NCI-H446 (cell line): ENCODE measurements at places on chromosomes 2 and 18.
A peak's percentile ranks its signal among the peaks of the same experiment; 100 is the strongest.

DNA sequence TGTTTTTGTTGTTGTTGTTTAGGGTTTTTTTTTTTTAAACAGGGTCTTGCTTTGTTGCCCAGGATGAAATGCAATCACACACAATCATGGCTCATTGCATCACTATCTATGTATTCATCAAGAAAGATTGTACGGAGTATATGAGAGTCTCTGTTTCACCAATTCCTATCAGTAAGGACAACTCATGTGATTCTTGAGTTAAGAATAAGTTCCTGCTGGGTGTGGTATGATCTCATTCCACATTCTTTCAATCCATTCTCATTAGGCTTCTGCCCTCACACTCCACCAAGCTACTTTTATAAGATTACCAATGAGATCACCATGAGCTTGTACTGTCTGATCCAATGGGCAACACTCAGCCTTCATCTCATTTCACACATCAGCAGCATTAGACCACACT lies 9.1 kb upstream of the AP1S3 start:
- DNase-seq = no peak

GRCh38 chr2:240135706-240136012 lies 446 bp downstream of the COPS9 start:
- DNase-seq = no peak

DNA sequence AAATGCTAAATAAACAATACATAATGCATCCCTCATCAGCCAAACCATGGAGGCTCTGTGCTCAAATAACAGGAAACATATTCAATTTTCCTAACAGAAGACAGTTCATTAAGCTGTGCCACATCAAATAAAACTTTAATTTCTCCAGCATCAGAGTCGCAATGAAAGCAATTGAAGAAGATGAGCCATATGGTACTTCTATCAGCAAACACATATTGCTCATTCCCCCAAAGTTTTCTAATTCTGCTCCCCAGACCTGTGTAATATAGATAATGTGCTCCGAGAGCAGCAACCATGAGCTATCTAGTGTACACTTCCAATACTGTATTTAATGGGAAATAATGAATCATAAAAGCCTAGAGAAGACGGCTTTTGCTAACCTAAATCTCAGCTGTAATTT lies 263.2 kb downstream of the MEIS1 start:
- no peak for DNase-seq

DNA sequence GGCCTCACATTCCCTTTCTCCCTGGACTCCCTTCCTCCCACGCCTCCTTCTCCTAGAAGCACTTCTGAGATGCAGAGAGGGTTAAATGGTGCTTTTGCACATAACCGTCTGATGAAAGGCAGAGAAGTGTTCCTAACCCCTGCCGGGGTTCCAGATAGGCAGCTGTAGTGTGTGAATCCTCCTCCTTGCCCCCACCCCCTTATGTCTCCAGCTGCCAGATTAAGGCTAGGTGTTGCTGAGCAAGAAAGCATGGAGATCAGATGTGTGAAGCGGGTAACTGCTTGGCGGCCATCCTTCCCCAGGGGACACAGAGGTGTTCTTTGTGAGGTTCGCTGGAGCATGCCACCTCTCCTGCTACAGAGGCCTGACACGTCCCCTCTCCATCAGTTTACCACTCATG lies 88.3 kb downstream of the NRP2 start:
- no peak for DNase-seq

- DNase-seq = no peak
These were observed 24.5 kb upstream of the TANC1 start for GRCh38 chr2:158943973-158944372.

GRCh38 chr2:68158134-68158447 lies 403 bp downstream of the PNO1 start:
- peak; percentile 32 for DNase-seq

DNA sequence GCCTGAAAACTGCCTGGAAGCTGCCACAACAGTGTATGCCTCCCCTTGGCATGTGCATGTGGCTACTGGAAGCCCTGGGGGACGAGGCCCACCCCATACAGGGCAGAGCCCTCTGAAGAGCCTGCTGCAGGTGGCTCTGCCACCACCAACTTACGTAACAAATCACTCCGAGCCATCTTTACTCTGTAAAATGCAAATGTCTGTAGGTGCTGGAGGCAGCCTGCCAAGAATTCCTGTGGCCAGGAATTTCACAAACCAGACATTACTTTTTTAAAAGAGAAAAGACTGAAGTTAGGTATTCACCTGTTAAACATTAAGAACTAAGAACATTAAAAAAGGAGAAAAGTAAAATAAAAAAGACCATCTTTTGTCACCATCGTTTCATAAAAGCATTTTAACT lies 106.3 kb downstream of the GPR39 start:
- no peak for DNase-seq

- no peak for DNase-seq
These were observed 14.0 kb downstream of the FER1L5 start for GRCh38 chr2:96656540-96656939.

DNA sequence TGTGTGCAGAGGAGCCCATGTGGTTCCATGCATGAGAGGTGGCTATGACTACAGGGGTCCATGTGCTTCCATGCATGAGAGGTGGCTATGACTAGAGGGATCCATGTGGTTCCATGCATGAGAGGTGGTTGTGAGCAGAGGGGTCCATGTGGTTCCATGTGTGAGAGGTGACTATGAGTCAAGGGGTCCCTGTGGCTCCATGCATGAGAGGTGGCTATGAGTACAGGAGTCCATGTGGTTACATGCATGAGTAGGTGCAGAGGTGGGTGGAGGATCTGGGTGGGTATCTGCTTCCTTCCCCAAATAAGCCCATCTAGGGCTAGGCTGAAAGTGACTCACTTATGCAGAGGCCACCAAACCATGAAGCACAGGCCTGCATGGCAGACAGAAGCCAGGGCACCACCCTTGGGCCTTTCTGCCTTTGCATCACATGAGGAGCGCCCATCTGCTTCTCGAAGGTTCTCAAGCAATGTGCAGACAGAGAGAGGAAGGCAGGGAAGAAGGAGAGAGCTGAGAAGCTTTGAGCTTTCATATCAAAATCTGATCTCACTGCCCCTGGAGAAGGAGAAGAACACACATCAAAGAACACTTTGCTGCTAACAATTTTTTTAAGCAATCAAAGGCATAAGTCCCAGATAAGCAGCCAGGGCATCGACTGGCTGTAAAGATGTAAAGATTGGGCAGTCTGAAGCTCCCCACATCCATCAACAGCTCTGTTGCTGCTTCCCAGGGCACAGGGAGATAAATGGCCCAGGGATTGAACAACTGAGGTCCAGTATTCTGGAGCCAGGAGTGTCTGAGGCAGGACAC lies 137.6 kb downstream of the TNS1 start:
- no peak for DNase-seq

- DNase-seq = no peak
These were observed 117.3 kb downstream of the FEZ2 start for GRCh38 chr2:36480636-36481035.

- no peak for DNase-seq
These were observed 80.1 kb downstream of the GALNT1 start for GRCh38 chr18:35661483-35662146.

GRCh38 chr2:98219152-98219551 lies 127.1 kb upstream of the CNGA3 start:
- no peak for DNase-seq

DNA sequence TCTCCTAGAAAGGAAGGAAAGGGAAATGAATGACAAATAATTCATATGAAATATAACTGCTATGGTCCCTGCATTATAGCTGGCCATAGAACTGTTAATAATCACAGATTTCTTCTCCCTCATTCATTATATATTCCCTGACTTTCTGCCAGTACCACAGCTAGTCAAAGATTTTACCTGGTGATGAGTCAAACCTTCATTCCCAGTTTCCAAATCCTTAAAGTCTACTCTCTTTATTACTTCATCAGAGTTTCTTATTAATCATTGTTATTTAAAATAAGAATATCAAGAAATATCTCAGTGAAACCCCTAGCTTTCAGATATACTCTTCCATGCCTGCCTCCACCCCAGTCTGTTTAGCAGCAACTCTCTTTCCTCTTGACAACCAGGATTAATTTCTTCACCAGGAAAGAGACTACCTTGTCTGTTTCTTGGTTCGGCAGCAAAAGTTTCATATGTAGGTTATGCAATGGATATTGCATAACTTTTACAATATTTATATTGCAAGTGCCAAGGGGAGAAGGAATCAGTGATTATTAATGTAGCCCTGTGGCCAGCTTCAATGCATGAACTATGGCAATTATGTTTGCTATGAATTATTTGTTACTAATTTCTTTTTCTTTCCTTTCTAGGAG lies 533.8 kb downstream of the FBXO15 start:
- no peak for DNase-seq

DNA sequence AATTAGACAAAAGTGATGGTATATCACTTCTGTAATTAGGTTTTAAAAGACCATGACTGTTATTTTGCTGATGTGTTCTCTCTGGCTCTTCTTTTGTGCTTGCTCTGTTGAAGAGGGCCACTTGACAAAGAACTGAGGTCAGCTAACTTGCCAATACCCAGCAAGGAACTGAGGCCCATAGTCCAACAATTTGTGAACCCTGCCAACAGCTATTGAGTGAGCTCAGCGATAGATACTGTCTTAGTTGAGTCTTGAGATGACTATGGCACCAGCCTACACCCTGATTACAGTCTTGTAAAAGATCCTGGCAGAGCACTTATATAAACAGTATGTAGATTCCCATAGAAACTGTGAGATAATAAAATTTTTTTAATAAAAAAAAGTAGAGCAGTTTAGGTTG lies 103.0 kb downstream of the BMPR2 start:
- no peak for DNase-seq

DNA sequence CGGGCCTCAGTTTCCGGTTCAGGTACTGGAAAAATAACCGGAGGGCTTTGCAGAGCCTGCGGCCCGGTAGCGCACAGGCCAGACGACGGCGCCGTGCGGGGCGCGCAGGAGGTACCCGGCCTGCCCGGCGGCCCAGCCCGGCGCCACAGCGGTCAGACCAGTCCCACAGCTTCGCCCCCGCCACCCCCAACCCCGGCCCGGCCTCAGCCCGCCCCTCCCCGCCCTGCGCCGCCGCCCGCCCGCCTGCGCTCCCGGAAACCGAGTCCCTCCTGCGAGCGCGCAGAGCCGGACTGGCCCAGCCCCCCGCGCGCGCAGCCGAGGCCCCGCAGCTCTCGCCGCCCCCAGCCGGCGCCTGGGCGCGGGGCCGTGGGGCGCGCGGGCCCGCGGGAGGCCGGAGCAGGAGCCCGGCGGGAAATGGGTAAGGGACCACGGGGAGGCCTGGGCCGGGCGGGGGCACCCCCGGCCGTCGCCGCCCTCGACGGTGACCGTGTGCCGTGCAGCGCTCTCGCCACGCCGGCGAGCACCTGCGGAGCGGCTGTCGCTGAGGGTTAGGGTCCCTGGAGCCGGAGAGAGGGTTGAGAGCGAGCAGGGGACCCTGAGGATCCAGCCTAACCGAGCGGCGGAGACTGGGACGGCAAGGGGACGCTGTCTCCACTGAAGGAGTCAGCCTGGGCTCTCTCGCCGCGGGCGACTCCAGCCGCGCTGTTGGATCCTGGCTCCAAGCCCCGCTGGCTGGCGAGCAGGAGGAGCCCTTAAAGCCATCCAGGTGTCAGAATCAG lies 16.5 kb upstream of the PSD4 start:
- no peak for DNase-seq

DNA sequence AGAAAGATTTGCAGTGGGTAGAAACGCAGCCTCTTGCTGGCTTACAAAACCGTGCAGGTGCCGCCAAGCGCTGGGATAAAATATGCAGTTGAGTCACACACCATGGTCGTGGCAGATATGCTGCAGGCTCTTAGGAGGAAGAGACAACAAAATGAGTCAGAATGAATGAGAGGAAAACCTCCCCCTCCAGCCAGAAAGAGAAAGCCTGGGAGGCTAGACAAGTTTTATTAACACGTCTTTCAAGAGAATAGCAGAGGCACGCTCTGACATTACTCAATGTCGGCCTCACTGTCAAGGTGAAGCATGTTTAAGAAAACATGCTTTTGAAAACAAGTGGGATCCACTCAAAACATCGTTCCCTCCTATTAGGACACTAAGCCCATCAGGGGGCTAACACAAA lies 37.1 kb upstream of the ZCCHC2 start:
- no peak for DNase-seq

GRCh38 chr18:70216788-70217187 lies 11.3 kb upstream of the RTTN start:
- DNase-seq = no peak

DNA sequence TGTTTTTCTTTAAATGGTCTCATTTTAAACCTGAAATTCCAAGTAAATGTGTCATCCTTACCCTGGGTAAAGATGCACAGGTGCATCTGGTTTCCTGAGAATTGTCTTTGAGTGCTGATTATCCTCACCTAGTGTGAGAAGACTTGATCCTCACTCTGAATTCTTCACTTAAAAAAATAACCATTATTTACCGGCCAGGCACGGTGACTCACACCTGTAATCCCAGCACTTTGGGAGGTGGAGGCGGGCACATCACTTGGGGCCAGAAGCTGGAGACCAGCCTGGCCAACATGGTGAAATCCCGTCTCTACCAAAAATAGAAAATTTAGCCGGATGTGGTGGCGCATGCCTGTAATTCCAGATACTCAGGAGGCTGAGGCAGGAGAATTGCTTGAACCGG lies 9.9 kb upstream of the WNT6 start:
- no peak for DNase-seq

GRCh38 chr18:73006331-73006730 lies 138.5 kb upstream of the NETO1 start:
- no peak for DNase-seq

DNA sequence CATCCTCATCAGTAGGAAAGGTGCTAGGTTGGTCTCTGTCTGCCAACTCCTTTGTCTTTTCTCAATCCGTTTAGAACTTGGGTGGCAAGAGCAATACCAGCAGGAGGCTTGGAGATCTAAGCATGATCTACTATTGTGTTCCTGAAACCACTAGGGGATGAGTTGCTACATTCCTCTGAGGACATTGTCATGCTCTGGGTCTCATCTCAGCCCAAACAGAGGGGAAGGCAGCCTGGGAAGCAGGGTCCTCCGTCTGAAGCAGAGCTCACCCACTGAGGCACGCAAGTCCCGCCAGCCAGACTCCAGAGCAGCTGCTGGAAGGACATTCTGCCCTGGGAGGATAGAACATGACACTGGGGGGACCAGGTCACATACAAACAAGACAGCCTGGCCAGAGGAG lies 162.9 kb downstream of the MTCL1 start:
- no peak for DNase-seq

GRCh38 chr18:76897257-76897656 lies 74.9 kb downstream of the ZNF236 start:
- no peak for DNase-seq

DNA sequence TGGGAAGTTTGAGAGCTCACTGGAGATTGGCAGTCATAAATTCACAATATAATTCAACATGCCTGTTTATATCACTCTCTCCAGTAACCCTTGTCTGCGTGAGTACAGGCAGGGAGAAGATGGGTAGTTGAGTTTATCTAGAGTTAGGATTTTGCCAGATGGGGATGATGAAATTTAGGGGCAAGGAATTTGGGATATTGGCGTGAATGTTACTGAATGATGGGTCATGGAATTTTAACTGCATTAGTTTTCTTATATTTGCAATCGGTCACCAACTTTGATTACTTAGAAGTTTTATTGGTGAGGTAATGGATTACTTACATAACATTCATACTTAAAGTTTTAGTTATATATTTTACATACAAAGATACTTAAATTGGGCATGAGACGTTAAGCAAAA lies 35.1 kb downstream of the SANBR start:
- DNase-seq = no peak

- no peak for DNase-seq
These were observed 176.0 kb downstream of the CTIF start for GRCh38 chr18:48714873-48715272.
